ENCODE measurements at places on chromosomes 1 and 21. TPM values are rescaled to one million over a fixed set of nuclear protein-coding genes. Genes with fewer than 3 reads are reported as not detected.

RSPH1 gene
- total RNA-seq, result 1.6 TPM

ASCL5 gene
- total RNA-seq, result 4.6 TPM

HLX gene
- total RNA-seq, result 1.8 TPM

- no peak for DNase-seq
Measured at GRCh38 chr1:234143681-234144080, 229.6 kb upstream of the COA6 start.

GRCh38 chr1:17409391-17409811 is 30.1 kb downstream of the RCC2 start:
- DNase-seq, result peak; percentile 45

DNA sequence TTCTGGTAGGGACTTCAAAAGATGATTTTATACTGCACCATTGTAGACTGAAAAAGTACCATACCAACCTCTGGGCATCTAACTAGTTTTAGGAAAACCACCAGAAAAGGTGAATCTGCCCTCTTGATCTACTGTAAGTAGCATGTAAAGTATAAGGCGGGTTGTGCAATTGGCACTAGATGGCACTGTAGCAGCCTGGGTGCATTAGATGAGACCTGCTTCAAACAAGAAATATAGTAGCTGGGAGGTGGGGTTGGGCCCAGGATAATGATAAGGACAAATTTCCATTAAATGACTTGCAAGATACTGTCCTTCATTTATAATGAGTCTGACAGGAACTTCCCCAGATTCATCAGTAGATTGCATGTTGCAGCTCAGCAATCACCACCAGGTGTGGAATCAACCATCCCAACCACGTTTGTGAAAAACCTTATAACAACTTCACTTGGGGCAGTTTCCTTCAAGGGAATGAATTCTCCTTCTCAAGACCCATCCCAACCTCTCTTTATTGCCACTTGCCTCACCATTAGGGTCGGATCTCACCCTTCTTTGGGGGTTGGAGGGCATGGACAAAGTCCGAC is 37.3 kb upstream of the IL10 start:
- peak; percentile 56 for DNase-seq

DNA sequence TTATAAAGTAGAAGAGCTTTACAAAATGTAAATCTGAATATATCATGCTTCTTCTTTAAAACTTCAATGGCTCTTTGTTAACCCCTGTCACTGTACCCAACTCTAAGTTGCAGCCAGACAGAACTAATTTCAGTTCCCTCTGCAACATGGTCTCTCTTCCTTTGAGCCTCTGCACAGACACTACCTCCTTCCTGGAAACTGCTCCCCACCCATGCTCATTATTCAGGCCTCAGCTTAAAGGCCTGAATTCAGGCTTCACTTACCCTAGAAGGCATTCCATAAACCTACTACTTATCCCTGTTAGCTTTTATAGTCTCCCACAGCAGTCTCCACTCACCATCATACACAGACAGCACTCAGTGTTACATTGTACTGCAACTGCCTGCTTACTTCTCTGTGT is 2.6 kb upstream of the EEIG2 start:
- no peak for DNase-seq

DNA sequence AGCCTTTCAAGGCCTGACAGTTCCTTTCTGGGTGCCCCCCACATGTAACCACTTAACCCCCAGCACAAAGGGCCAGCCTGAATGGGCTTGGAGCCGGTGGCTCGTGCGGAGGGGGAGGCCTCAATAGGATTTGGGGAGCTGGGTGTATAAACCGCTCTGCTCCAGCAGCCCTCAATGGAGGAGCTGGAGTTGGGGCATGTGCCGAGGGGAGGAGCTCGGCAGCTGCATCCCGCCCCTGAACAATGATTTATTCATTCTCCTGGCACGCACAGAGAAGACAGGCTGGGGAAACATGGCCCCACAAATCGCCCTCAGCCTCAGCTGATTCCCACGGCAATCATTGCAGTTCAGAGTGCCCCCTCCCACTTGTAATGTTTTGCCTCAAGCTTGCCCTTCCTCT is 6.9 kb upstream of the C1orf216 start:
- no peak for DNase-seq

Data from body of pancreas (tissue), 4 donors.